ENCODE measurements at places on chromosomes 12 and 14.

- no peak for DNase-seq
These were observed 28.6 kb downstream of the AMN start for GRCh38 chr14:102951034-102951433.

DNA sequence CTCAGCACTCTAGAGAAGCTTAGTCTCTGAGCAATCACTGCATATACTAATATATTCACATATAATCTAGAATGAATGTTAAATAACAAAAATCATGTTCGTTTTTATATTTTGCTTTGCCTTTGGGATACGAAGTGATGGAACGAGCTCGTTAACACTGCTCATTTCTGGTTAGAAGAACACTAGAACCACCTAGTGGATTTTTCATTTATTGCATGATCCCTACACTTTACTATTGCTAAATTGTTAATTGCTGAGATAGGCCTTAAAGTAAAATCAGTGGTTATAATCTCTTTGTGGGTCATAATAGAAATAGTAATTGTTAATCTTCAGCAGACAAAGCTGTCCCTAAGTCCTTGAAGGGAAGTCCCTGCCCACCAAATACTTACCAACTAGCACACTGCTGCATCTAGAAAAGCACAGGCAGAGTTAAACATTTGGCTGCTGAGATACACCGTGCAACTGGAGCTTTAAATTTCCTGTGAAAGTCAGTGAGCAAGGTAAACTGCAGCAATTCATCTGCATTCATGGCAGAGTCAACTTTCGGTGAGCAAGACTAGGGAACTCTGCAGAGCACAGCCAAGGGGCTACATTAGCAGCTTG is 353.7 kb downstream of the APAF1 start:
- peak; percentile 68 for DNase-seq

DNA sequence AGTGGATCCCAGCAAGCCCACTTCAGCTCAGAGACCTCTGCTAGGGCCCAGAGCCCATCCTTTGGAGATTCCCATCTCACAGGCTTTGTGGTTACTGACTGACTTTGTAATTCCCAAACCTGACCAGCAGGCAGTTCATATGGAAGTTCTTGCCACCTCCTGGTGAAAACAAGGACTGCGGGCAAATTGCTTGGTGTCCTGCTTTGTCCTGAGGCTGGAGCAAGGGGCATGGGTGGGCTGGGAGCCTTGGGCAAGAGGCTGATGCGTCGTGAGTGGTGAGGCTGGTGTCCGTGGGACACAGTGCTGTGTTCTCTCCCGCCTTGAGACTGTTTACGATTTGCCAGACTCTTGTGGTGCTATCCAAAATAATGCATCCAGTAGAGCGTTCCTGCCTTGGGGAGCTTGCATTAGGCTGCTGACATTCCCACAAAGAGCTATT is 91.0 kb downstream of the LRRC74A start:
- no peak for DNase-seq

- DNase-seq = no peak
These were observed 10.7 kb downstream of the NKX2-1 start for GRCh38 chr14:36509069-36509917.

DNA sequence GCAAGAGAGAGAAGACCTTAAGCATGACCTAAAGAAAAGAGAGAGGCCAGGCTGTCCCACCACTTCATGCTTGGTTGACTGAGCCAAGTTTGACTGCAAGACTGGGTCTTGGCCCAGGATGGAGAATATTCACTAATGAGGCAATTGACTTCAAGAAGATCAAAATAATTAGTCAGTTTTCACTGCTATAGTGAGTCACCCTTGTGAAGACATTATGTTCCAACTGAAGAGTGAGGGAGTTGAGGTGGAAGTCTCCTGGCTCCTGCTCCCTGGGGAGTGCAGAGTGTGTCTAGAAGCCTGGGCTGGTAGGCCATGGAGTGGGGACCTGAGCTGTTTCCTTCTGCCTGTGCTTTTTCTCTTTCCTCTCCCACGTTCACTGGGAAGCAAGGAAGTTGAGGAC is 117.6 kb downstream of the CACNA1C start:
- no peak for DNase-seq

GRCh38 chr12:18823461-18823860 is 85.5 kb downstream of the CAPZA3 start:
- no peak for DNase-seq

DNA sequence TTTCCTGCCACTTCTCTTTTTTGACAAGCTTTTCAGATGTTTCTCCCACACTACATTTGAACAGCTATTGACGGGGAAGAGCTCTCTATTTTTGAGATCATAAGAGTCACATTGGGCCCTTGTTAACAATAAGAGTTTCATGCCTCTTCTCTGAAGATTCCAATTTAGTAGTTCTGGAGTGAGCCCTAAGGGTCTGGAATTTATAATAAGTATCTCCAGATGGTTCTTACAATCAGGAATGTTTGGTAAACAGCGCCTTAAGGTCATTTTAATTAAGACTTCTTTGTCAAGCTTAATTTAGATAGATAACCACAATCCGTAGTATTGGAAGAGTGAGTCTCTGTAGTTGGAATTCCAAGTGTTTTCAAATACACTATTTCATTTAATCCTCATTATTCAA is 60.6 kb upstream of the HECTD1 start:
- DNase-seq = no peak

DNA sequence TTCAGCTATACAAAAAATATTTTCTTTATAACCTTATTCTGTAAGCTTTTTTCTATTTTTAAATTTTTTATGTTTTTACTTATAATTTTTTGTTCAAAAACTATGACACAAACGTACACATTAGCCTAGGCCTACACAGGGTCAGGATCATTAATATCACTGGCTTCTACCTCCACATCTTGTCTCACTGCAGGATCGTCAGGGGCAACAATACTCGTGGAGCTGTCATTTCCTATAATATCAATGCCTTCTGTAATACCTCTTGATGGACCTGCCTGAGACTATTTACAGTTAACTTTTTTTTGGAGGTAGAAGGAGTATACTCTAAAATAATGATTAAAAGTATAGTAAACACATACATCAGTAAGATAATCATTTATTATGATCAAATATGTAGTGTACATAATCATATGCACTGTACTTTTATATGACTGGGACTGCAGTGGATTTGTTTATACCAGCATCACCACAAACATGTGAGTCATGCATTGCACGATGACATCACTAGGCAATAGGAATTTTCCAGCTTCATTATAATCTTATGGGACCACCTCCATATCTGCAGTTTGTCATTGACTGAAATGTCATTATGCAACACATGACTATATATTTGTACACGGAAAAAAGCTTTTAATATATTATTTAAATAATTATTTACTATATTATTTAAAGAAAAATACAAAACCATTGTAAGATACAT is 18.5 kb upstream of the PMCH start:
- no peak for DNase-seq
